ENCODE measurements at places on chromosomes 2 and 18. TPM values are rescaled to one million over a fixed set of nuclear protein-coding genes. Genes with fewer than 3 reads are reported as not detected.

OTOF gene
- polyA plus RNA-seq = 0.23 TPM

KCNJ3 gene
- polyA plus RNA-seq = 8.6 TPM

CMPK2 gene
- 4.0 TPM for polyA plus RNA-seq

TYW5 gene
- polyA plus RNA-seq = 20.4 TPM

REEP1 gene
- polyA plus RNA-seq = 3.5 TPM

DNA sequence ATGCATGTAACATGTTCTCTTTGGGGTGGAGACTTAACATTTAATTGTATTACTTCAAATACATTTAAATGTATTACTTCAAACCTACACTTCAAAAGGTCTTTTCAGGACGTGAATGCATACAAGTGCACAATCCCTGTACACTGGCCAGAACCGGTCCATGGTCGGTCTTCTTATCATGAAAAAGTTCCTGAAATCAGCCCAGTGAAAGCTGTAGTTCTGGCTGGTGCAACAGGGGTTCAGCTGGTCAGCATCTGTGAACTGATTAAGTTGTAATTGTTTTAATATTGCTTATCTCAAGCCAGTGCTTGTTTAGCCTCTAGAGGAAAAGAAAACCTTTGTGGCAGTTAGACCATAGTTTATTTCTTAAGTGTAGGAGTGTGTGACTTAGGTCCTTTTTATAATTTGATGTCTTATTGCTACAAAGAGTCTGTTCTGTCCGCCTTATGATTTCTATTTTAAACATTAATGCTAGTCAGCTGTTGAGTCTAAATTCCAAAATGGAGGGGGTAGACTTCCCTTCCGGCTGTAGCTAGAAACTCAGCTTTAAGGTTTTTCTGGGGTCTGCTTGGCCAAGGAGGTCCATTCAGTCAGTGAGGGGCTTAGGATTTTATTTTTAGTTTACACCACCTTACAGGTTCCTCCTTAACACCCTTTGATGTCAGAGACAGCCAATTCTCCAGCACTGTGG lies 768 bp upstream of the CYBRD1 start:
- peak; percentile 13 for DNase-seq

GRCh38 chr2:23435250-23436035 lies 50.5 kb downstream of the KLHL29 start:
- no peak for DNase-seq

- no peak for DNase-seq
Observed at GRCh38 chr2:17892770-17893534, 14.5 kb downstream of the KCNS3 start.

DNA sequence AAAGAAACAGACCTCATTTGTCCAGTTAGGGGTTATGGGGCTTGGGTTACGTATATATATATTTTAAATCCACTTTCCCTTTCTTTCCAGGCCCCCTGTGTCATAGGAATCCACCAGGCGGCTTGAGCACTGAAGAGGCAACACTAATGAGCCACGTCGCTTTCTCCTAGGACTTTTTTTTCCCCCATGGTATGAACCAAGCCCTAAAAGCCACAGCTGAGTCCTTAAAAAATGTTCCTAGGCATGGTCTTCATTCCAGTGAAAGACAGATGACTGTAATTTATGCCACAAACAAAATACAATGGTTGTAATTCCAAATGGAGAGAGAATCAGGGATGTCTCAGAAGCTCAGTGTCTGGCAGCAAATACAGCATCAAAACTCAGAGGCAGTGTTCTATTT lies 146.8 kb downstream of the EPHA4 start:
- no peak for DNase-seq

DNA sequence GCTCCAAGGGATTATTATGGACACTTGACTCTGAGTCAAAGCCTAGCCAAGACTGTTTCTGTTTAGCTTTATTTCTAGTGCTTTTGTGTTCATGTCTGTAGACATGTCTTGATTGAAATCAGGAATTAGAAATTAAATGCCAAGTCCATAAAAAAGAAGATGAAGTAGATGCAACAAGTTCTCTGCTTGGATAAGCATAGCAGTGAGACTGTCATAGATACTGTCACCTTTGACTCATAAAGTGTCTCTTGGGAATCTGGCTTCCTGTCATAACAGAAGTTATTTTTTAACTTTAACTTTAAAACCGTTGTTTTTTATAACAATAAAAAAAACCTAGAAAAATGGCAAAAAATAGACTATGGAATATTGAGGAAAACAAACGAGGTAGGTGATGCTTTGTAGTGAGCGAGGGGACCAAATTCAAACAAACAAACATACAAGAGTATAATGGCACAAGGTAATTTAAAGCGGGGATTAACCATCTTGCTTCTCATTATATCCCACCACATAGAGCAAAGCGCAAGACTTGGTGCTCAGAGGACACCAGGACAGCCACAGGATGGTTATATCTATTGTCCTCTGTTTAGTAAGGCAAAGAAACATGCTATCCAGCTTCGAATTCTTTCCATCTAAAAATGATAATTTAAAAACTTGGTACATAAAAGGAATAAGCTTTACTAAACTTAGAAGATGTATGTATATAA lies 64.6 kb downstream of the CD226 start:
- no peak for DNase-seq

All from left kidney (tissue), 8 donors.